ENCODE measurements at places on chromosomes 7 and 10. TPM values are rescaled to one million over a fixed set of nuclear protein-coding genes. Genes with fewer than 3 reads are reported as not detected.

Gene EPHA1
- total RNA-seq, result not detected

Gene MALRD1
- total RNA-seq, result 0.38 TPM

DNA sequence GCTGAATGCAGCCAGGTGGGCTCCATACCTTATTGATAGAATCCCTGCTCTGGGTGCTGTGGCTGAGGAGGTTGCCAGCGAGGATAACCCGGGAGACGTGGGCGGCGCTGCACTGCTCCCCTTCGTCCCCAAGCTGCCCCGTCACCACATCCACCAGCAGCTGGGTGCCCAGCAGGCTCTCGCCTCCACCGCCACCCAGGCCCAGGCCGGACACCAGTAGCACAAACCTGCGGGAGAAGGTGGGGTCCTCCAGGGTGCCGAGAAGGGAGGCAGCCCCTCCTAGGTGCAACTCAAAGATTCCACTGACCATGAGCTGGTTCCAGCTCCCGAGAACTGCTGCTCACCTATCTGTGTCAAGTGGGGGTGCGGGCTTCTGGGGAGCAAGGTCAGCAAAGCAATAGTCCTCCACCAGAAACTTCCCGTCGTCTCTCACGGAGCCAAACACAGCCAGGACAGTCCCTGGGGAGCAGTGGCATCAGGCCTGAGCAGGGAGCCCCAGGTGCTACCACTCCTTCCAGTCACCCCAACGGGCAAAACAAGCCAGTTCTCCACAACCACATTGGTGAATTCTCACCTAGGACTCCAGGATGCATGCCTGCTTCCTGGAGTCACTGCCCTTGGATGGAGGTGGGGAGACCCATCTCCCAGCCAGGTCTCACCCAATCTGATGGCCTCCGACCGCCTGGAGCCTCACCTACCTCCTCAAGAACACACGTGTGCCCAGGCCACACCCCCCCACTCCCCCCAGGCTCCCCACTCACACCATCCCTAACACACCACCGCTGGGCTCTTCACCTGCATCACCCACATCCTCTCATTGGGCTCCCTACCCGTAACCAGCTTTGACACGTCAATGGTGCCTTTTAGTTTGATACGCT, 6.3 kb downstream of the POLD2 start:
- DNase-seq, result peak; percentile 26
- peaks cover 29% of the 10 kb centered on the region for H3K4me1 ChIP-seq
- no peaks in the 10 kb centered on the region for H3K36me3 ChIP-seq
- H3K27me3 ChIP-seq, result no peaks in the 10 kb centered on the region
- H3K4me3 ChIP-seq, result no peak overlapping the region

DNA sequence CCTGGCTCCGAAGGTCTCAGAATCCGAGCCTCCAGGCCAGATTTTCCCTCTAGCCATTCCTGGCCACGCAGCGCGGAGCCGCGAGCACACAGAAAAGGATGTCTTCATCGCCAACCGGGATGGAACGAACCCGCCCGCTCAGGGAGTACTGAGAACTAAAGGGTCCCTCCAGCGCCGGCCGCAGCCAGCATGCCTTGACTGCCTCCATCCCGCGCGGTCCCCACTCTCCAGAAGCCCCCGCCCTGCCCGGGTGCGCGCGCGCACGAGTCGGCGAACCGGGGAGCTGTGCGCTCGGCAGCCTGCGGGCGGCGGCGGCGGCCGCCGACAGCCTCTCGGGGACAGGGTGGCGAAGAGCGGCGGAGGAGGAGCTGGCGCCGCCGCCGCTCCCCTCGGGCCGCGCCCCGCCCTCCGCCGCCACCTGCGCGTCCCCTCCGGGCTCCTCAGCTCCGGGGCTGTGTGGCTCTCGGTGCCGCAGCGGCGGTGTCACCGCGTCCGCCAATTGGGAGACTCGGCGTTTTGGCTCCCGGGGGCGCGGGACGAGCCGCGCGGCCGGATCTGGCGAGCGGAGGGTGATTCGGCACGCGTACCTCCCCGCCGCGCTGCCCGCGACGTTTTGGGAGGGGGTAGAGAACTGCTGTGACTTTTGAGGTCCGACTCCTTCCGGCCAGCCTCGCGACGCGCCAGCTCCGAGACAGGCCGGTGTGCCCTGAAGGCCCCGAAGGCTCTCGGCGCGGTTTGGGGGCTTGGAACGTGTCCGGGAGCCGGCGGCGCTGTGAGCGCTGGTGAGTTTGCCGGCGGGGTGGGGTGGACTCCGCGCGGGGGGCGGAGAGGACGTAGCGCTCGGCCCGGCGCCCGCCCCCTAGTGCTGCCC, 453 bp upstream of the GALNT17 start:
- H3K4me1 ChIP-seq, result peaks cover 9% of the 10 kb centered on the region
- peak; percentile 72 for DNase-seq
- peak overlapping the region; percentile 48 for H3K4me3 ChIP-seq
- no peaks in the 10 kb centered on the region for H3K36me3 ChIP-seq
- peak overlapping the region; percentile 87 for H3K27ac ChIP-seq
